NCI-H774 (cell line): ENCODE measurements at places on chromosomes 5 and 9.

GRCh38 chr5:137837491-137838394 lies 29.9 kb upstream of the MYOT start:
- DNase-seq: no peak

DNA sequence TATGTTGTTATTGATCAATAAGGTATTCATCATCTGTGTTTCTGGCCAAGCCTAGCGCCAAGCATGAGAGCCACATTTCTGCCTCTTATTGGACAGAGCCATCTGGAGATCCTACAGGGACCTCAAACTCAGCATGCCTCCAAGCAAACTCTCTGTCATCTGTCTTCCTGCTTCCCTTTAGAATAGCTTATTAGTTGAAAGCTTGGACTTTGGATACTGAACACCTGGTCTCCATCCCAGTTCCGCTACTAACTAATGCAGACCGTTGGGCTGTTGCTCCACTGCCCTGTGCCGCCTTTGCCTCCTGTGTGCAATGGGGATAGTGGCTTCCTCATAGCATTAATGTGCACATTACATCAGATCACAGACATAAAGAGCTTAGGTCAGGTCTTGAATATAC lies 65.5 kb downstream of the MAP1B start:
- no peak for DNase-seq

- no peak for DNase-seq
Observed at GRCh38 chr5:64163135-64163534, 2.5 kb upstream of the RNF180 start.

GRCh38 chr5:138467711-138468132 lies 2.4 kb downstream of the EGR1 start:
- no peak for DNase-seq

- DNase-seq: no peak
Observed at GRCh38 chr5:68798877-68799843, 294.7 kb upstream of the SLC30A5 start.

DNA sequence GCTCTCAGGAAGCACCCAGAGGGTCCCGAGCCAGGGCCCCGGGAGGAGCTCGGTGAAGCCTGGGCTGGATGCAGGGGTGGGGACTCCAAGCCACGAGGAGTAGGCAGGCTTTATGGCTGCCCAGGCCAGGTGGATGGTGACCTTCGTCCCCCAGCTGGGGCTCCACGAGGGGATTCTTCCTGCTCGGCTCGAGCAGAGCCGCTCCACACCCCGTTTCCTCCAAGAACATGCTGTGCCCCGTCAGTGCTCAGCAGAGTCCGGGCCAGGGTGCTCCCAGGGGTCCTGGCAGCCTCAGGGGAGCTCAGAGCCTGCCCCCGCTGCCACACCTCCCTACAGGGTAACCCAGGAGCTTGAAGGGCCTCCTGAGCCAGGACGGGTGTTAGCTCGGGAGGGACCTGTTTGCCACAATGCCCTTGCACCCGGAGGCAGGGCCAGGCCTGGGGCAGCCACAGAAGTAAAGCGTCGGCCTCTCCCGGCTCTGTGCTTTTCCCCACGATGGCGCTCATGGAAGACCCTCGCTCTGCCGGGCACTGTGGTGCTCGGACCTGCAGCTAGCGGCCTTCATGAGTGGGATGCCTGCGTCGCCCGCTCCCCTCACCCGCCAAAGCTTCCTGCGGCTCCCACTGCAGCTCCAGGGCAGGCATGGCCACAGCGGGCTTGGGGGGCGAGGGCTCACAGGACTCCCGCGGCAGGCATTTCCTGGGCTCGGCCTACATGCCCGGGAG lies 86.8 kb downstream of the KCNT1 start:
- DNase-seq: no peak

DNA sequence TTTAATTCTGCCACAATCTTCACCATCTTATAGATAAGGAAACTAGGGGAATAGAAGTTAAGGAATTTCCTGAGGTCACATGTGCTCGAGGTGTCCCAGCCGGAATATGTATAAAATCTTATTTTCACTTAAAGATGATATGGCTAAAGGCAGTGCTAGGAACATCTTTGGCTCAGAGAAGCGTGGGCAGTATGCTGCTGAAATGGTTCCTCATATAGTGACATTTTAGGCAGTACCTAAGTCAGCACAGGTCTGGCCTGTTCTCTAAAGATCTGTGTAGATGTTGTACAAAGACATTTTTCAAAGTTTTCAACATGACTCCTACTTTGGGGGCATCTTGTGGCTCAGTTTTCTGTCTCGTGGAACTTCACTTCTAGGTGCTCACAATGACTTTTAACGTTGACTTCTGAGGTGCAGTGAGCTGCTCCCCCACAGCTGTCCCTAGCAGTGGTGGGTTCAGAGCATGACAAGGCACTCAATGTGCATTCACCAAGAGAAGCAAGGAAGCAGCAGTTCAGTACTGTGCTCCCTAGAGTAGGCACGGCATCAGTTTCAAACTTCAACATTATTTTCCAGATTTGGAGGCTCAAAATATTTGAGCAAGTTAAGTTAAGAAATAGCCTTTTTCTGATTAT lies 40.3 kb downstream of the TNFAIP8 start:
- DNase-seq: no peak

- no peak for DNase-seq
Observed at GRCh38 chr5:73312872-73313510, 135.6 kb downstream of the FOXD1 start.

- no peak for DNase-seq
Observed at GRCh38 chr5:123095798-123096120, 6.7 kb downstream of the PRDM6 start.

- no peak for DNase-seq
Observed at GRCh38 chr5:159262472-159262858, 625 bp upstream of the UBLCP1 start.

GRCh38 chr5:114957384-114957783 lies 212.3 kb downstream of the TRIM36 start:
- DNase-seq: no peak

DNA sequence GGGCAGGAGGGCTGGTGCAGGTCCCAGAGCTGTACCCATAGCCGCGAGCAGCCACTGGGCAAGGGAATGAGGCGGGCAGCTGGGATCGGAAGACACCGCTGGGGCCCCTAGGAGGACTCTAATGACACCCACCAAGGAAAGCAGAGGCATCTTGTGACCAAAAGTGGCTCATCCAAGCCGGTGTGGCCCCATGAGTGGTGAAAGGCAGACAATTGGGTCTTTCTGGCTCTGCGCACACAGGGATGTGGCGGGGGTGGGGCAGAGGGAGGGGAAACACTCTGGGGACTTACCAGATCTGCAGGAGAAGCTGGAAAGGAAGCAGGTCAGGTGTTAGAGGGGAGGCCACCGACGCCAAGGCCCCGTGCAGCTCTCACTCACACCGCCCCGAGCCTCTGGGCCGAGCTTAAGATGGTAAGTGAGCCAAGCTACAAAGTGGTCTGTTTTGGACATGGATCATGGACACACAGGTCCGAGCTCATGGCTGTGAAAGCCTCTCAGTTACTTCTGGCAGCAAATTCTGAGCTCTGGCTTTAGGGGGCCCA lies 42.3 kb upstream of the SARDH start:
- DNase-seq: no peak

GRCh38 chr9:87696641-87697040 lies 29.3 kb upstream of the CTSL start:
- DNase-seq: no peak

GRCh38 chr5:61167382-61167781 lies 5.1 kb upstream of the SMIM15 start:
- DNase-seq: no peak

- DNase-seq: no peak
Observed at GRCh38 chr9:93576258-93577077, at the start of gene PHF2. TSS of gene PHF2 (plus strand) at chr9:93576584. CDS start at chr9:93576774, 190 bp downstream.

DNA sequence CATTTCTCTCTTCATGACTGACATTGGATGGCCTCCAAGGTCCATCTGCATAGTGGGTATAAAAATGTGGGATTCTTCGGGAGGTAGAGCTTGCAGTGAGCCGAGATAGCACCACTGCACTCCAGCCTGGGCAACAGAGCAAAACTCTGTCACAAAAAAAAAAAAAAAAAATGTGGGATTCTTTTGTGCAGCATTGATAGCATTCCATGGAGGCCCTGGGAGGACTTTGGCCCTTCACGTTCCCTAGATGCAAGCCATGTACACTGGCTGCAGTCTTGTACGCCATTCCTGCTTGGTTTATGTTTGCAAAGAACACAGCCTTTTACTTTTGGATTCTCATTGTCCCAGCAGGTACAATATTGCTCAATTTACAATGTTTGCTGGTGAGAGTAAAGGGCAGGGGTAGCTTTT lies 157.8 kb downstream of the SLCO4C1 start:
- DNase-seq: no peak

DNA sequence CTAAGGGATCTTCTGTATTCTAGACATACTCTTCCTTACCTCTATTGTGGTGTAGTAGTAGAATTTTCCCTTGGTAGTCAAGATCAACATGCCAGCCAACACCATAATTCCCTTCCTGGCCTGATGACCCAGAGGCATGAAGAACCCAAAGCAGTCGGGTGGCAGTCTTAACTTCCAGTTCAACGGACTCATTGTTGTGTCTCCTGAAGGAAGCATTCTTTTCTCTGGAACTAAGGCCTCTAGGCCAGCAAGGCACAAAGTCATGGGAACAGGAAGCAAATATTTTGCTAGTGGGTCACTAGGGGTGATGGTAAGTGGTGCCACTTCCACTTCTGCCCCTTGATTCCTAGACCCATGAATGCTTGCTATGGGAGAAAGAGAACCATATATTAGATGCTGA lies 55.2 kb upstream of the DAPK1 start:
- no peak for DNase-seq
